ENCODE measurements at places on chromosomes 2 and 18.

GRCh38 chr18:36912887-36913286, 84.0 kb downstream of the KIAA1328 start:
- no peak for DNase-seq

DNA sequence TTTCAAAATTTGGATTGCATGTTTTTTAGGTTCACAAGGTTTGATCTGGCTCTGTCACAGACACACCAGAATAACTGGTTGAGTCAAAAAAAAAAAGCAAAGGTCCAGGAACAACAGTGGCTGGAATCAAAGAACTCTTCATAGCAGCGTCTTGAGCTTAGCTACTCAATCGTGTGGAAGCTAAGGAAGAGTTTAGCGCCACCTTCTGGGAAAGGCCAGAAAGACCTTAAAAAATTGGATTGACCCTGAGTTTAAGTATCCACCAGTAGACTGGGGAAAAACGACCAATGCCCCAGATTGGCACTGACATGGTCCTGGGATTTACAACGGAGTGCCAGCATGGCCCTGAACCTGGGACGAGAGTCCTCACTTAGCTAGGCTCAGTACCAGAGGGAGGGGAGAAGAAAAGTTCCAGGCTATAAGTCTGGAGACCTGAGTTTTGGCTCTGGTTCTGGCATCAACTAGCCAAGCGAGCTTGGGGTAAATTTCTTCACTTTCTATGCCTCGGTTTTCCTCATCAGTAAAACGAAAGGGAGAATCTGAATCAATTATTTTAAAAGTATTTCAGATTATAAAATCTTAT, 71.1 kb upstream of the TFCP2L1 start:
- DNase-seq = no peak

- DNase-seq = no peak
Measured at GRCh38 chr18:43916984-43917383, 639.7 kb upstream of the SYT4 start.

- DNase-seq = no peak
Measured at GRCh38 chr18:33849731-33850130, 271.7 kb downstream of the ASXL3 start.

- no peak for DNase-seq
Measured at GRCh38 chr2:214843823-214844222, 34.3 kb upstream of the BARD1 start.

Measured in activated T-cell treated with anti-CD3 and anti-CD28 coated beads for 1 hour (primary cell).